ENCODE measurements at places on chromosomes 7 and 10.

DNA sequence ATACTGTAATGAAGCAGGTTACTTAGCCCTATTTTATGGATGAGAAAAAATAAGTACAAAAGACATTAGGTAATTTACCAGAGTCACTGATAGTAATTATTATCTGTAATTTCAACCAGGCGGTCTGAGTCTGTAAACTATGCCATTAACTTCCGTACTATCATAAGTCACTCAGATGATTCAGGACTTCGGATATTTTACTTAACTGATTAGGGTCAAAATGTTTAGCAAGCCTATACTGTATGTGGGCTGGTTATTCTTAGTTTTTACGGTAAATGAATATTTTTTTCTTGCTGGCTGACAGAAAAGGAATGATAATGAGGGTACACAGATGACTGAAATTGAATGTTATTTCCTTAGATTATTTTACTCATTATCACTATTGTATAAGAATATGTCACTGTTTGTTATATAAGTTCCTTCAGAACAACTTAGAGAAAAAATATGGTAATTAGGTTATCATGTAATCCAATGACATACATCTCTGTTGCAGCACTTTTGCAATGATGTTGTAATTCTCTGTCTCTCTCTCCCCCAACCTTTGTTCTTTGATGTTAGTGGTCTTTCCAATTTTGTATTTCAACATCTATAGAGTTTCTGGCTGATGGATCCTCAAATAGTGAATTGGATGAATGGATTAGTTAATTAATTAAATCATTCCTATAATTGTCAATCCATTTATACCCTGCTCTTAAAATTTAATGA, 165.6 kb downstream of the ZEB1 start:
- DNase-seq = no peak

DNA sequence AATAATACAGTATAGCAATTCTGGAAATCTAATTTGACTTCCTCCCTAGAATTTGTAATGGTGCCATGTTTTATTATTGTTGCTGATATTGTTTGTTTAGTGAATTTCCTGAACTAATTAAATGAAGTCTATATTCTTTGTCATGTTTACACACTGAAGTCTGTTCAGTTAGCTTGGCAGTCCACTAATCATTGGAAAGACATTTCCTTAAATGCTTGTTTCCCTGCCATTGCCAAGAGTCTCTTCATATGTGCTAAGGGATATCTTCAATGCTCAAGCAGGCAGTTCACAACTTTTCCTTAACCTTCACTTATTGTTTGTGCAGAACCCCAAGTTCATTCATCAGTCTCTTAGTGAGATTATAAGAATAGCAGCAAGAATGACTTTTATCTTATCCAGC, 755.3 kb downstream of the INHBA start:
- no peak for DNase-seq

DNA sequence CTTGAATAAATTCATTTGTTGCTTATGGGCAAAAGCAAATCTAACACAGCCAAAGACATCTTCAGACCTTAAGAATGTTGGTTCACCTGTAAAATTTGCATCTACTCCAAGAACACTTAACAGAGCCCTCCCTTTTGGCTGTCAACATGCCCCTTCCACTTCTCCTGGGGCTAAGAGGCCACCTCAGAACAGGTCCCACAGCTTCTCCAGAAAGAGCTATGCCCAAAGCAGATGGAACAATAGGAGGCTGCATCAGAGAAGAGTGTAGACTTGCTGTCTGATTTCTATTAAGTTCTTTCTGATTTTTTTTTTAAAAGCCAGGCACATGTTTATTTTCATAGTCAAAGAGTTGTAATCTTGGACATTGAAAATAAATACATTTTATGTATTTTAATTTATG, 26.1 kb upstream of the TRIL start:
- DNase-seq = no peak

DNA sequence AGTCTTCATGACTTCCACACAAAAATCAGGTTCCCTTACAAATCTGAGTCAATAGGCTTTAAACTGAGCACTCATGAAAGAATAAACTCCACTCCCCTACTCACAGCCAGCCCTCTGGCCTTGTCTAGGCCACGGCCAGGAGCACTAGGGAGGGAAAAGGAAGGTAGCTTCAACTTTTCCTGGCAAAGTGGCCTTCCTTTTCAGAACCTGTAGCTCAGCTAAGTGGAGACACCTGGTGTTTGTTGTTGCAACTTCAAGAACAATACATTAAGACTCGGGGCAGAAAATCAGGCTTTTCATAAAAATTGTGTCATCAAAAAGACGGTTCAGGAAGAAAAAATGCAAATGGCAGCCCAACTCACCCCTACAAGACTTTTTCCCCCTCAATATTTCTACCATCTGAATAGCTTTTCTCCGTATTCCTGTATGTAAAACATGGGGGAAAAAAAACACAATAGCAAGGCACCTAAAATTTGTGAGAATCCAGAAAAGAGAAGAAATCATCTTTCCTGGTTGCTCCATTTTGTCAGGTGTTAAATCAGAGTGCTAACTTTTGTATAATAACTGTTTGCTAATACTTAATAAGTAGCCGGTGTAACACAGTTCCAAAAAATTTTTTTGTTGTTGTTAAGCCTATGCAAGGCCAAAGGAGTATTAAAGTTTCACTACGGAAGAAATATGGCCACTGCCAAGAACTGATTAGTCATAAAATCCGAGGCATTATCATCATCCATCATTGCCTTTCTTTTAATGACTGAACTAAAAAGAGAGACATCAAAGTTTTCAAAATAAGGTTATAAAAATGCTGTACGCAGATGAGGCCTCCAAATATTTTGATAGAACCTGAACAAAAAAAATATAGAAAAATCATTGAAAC, 66.2 kb upstream of the ARID5B start:
- DNase-seq = no peak

DNA sequence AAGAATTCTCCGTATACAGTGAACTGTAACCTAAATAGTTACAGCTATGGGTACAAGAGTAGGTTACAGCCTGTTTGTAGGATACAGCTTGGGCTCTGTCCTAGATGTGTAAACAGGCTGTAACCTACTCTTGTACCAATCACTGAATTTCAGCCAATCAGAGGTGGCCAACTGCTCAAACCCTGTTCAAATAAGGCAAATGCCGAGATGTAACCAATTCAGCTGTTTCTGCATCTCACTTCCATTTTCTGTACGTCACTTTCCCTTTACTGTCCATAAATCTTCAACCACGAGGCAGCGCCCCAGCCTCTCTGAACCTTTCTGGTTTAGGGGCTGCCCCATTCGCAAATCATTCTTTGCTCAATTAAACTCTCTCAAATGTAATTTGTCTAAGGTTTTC, 8.3 kb upstream of the MMP21 start:
- DNase-seq = no peak

DNA sequence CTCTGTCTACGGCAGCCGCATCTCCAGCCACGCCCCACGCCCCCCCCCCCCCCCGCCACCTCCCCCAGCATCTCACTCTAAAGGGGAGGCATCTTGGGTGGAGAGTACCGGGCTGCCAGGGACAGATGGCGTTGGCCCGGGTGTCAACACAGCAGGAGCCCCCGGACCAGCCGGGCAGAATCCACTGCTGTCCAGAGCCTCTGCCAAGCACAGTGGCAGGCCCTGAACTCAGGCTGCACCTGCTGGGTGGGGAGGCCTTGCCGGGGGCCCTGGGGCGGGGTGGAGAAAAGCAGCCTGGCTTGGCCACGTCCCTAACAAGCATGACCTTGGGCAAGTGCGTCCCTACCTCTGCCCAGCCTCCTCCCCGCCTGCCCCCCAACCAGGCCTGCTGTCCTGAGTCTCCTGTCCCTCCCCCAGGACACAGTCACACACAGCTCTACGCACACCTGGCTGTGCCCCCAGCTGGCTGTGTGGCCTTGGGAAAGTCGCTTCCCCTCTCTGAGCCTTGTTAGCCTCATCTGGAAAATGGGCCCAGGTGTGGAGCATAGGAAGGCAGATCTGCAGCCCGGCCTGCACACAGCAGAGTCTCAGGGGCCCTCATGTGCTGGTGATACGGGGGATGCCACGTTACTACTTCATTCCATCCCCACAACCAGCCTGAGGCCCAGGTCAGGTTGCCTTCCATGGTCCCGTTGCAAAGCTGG, 45.2 kb downstream of the MICALL2 start:
- no peak for DNase-seq

DNA sequence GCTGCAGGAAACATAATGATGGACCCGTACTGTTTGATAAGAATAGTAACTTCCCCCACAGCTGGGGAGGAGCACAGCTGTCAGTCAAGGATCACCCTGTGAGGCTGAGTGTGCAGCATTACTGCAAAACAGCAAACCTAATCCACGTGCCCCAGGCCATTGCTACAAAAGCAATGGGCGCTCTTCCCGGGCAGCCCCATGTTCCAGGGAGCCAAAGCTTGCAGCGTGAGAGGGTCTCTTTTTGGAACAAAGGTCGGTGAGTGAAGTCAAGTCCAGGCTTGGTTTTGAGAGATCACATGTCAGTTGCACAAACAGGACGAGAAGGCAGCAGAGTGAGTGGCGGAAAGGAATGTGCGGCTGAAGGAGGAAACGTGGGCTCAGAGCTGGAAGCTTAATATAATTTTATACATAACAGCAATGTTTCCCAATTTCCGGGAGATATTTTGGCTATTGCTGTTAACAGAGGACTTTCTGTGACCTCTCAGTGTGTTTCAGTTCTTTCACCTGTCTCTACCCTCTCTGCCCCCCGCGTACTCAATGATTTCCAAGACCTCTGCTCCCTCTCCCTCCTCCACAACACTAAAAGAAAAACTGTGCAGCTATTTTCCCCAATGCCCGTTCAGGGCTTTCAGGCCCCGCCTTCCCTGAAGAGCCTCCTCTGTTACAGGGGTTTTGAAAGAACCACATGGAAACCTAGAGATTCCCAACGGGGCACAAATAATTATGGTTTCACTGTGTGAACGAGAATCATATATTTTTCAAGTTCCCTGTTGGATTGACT, 128.9 kb downstream of the MTPAP start:
- DNase-seq = no peak

DNA sequence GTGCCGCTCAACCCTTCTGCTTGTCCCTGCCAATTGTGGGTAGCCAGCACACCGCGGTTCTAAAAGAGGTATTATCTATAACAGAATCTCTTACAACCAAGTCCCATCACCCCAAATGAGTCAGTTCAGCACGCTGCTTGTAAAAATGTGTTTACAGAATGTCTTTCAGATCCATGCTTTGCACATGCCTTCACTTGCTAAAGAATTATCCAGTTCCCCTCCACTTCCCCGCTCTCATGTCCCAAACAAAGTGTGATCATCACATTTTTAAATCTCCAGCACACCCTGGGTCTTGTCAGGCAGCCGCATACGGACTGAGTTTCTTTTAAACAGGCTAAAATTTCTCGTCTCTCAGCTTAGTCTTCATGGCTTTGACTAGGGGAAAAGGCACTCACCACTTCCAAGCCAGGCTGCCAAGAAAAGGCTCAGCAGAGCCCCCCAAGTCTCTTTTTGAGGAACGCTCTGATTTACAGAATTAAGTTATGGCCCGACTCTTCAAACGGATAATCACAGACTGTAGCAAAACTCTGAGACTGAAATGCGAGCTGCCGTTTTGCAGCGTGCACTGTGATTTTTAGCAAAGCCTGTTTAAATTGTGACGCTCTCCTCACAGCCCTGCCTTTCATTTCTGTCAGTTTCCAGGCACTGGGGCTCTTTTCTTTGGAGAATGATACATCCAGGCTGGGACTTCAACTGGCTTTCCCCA, 29.8 kb upstream of the FGFR2 start:
- DNase-seq = no peak

DNA sequence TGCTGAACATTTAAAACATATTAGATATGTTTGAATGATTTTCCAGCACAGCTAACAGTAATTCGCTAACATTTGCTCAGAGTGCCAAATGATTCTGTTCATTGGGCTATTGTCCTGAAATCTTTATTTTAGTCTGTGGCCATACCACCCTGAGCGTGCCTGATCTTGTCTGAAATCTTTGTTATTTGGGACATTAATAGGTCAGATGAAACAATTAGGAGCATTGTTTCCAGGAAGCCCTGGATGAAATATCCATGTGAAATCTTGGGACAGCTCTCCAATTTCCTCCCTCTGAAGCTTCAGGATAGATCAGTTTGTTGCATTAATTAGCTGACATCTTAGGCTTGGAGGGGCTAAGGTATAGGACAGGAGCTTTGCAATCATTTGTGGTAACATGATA, 512.0 kb downstream of the KIF20B start:
- no peak for DNase-seq

DNA sequence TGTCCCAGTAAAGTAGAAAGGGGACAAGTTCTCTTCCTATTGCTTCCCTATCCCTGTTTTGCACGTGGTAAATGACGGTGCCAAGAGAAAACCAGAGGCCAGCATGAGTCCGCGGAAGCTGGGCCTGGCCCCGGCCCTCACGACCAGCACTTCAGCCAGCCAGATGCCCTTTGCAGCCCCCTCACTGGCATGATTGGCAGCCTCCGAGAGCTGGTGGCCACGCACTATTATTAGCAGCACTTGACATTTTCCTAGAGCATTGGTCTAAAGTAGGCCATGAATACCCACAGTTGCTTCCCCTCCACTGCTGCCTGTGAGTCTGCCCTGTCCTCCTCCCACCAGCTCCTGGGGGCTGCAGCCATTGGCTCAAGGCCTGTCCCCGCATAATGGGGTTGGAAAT, 369.1 kb downstream of the PLXNA4 start:
- no peak for DNase-seq

Data from stimulated activated CD8-positive, alpha-beta memory T cell treated with anti-CD3 and anti-CD28 coated beads, Interleukin-7, amount 100 ng/mL, for 1 hour (primary cell).